Activated CD8-positive, alpha-beta memory T cell treated with anti-CD3 and anti-CD28 coated beads for 24 hours (primary cell): ENCODE measurements at places on chromosomes 7 and 10.
A peak's percentile ranks its signal among the peaks of the same experiment; 100 is the strongest.

GRCh38 chr10:3887885-3888476 is 103.0 kb upstream of the KLF6 start:
- DNase-seq = peak; percentile 67

DNA sequence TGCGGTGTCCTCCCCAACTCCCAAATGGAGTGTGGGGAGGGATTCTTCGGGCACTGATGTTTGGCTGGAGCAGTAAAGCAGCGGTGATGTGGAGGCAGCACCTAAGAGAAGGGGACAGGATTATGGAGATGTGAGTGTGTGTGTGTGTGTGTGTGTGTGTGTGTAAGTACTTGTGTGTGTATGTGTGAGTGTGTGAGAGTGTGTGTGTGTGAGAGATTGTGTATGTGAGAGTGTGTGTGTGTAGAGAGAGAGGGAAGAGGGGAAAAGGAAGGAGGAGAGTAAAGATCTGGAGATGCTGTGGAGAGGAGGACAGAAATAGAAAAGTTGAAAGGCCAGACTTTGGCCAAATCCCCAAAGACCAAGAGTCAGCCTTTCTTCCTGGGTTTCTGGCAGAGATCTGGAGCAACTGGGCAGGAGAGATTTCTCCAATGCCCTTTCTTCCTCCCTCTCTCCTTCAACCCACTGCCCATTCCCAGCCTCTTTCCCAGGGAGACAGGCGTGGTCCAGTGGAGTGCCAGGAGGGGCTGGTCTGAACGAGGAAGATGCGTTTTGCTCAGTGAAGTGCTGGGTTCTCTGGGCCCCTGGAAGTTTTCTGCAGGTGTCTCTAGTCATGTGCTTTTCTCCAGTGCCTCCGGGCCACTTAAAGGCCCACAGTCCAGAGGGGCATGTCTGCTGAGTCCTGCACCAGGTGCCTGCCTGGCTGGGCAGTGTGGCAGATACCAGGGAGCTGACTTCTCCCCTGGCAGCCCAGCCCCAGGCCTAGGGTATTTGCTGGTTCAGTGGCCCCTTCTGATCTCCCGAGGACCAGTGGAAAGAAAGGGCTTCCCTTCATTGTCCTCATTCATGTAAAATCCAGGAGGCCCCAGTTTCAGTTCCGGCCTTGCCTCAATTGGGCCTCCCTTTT is 60.5 kb downstream of the HK1 start:
- DNase-seq = no peak

DNA sequence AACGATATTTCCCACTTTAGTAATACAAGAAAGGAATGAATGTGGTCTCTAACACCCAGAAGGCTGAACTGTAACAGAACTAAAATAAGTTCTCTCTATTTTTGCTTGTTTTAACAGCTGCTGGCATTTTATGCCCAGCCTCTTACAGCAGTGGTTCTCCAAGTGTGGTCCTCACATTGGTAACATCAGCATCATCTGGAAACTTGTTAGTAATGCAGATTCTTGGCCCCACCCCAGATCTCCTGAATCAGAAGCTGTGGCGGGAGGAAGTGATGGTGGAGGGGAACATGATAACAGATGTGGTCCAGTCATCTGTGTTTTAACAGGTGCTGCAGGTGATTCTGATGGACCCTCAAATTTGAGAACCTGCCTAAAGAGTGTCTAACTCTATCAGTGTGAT is 170.1 kb downstream of the TMEM26 start:
- no peak for DNase-seq

- no peak for DNase-seq
Observed at GRCh38 chr7:119937745-119938144, 335.2 kb upstream of the KCND2 start.

DNA sequence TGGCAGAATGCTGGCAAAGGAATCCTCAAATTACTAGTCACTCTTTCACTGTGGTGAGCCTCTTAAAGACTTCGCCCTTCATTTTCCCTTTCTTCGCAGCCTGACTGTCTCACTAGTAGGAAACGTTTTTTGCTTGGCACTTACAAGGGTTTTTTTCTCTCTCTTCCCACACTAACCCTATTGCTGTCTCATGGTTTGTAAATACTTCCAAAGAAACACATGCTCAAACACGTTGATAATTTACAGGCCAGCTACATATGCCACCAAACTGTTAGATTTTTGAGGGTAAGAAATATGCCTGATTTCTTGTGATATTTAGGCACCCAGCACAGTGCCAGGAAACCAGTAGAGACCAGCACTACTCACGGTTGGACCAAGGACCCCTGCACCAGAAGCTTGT is 248.3 kb upstream of the YAE1 start:
- no peak for DNase-seq

- DNase-seq = no peak
Observed at GRCh38 chr10:114444819-114445218, 40.5 kb upstream of the AFAP1L2 start.

GRCh38 chr7:43553999-43554398 is 28.9 kb upstream of the STK17A start:
- no peak for DNase-seq
